Left ventricle myocardium superior (tissue), 1 donor: ENCODE measurements at places on chromosomes 7 and 10. TPM values are rescaled to one million over a fixed set of nuclear protein-coding genes. Genes with fewer than 3 reads are reported as not detected.

The ZEB1 gene
- 86.7 TPM for total RNA-seq

The AKR1E2 gene
- total RNA-seq: 4.5 TPM

DNA sequence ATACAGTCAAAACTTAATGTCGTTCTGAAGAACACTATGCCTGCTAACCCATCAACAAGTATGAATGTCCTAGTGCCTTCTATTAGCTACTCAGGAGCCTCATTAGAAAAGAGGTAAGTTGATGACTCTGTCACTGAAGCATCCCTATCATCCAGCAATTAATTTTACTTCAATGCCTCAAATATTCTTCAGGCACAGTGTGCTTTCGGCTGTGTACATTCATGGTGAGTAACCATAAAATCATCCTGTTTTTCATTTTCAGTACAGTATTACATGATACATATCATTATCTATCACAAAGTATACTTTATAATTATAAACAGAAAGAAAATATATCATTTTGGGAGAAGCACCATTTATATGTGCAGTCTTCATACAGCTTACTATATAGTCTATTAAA lies 495.5 kb upstream of the ZWINT start:
- no peak for DNase-seq

GRCh38 chr7:97006816-97007582 lies 1.6 kb downstream of the DLX6 start:
- no peak for DNase-seq

DNA sequence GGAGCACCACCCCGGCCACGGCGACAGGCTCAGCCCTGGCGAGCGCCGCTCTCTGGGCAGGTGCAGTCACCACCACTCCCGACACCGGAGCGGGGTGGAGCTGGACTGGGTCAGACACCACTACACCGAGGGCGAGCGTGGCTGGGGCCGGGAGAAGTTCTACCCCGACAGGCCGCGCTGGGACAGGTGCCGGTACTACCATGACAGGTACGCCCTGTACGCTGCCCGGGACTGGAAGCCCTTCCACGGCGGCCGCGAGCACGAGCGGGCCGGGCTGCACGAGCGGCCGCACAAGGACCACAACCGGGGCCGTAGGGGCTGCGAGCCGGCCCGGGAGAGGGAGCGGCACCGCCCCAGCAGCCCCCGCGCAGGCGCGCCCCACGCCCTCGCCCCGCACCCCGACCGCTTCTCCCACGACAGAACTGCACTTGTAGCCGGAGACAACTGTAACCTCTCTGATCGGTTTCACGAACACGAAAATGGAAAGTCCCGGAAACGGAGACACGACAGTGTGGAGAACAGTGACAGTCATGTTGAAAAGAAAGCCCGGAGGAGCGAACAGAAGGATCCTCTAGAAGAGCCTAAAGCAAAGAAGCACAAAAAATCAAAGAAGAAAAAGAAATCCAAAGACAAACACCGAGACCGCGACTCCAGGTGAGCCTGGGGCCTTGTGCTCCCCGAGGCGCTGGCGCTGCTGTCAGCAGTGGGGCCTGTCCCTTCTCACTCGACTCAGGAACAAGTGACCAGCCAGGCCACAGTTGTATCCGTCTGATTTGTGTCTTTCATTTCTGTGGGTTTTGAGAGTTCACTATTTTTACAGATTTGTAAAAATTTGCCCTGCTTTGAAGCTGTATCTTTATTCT lies 117.7 kb downstream of the CYTH3 start:
- no peak for DNase-seq

DNA sequence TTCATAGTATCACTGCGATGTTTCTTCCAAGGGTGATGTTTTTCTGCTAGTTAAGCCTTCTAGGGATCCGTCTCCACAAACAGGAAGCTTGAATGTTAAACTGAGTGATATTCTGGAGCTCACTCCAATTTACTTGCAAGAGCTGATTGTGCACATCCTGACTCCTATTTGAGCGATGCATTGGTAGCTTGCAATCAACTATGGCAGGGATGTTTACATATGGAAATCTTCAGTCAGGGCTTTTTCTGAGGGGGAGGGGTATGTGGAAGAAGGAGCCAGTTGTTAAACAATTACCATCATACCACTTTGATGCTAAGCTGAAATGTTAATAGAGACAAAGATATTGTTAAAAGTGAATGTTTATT lies 43.2 kb upstream of the NXPH1 start:
- DNase-seq: no peak

DNA sequence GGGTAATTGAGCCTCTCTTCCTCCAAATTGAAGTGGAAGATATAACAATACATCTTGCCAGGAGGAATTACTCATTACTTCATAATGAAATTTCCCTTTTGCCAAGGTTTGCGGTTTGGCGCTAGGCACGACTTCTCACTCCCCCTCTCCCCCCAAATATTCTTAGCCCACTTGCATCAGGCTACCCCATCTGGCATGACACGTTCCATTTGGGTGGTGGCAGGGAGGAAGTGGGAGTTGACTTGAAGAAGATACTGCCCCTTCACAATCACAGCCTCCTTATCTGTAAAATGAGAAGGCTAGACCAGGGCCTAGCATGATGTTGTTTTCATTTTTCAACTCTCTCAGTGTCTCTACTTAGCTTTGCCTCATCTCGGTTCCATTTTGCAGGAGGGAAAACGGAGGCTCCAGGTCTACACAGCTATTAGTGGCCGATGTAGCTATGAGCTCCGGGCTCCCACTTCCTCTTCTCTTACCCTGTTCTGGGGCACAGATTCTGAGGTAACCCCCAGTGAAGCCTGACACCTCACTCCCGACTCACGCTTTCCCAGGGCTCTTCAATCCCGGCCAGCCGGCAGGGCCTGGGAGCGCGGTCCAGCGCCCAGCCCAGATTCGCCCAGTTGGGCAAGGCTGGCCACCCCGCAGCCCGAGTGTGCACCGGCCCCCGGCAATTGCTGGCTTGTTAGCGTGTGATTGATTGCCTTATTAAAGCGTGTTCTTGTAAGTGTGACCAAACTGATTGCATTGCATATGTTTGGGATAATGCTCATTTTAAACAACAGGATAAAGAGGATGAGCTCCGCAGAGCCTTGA lies 6.5 kb downstream of the EVX1 start:
- DNase-seq: no peak

- DNase-seq: no peak
Observed at GRCh38 chr10:58743466-58744115, 230.9 kb downstream of the BICC1 start.

The SUN3 gene
- total RNA-seq: not detected

The ACTR3C gene
- 4.0 TPM for total RNA-seq

The BUD31 gene
- 36.0 TPM for total RNA-seq

GRCh38 chr7:151087245-151088018 lies 1.2 kb downstream of the AGAP3 start:
- DNase-seq: peak; percentile 87

- no peak for DNase-seq
Observed at GRCh38 chr10:130430852-130431704, 294.9 kb downstream of the GLRX3 start.

DNA sequence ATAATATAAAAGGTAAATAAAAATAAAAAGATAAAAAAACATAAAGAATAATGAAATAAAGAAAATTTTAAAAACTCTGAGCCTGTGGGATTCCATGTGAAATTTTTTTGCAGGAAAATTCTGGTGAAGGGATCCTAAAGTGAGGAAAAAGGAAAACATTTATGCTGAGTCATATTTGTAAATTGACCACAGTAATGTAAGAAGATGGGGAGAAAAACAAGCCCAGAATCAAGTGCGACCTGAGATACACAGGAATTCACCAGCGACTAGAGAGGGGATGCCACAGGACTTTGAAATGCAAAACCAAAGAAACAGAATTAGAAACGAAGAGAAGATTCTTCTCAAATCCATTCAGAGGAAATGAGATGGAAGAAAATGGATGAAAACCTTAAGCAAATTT lies 133.8 kb upstream of the PFKP start:
- DNase-seq: no peak

GRCh38 chr10:30115626-30115940 lies 56.2 kb upstream of the JCAD start:
- DNase-seq: no peak

The CYP2C8 gene
- not detected for total RNA-seq

GRCh38 chr10:95496246-95496911 lies 64.8 kb downstream of the SORBS1 start:
- no peak for DNase-seq

- no peak for DNase-seq
Observed at GRCh38 chr10:73253225-73253555, 746 bp upstream of the MRPS16 start.

- DNase-seq: no peak
Observed at GRCh38 chr10:72704117-72704516, 12.2 kb downstream of the MCU start.

The GNAT3 gene
- total RNA-seq: not detected

- DNase-seq: peak; percentile 71
Observed at GRCh38 chr10:112360308-112361270, 13.3 kb upstream of the ACSL5 start.

GRCh38 chr7:1591876-1592275 lies 22.0 kb upstream of the PSMG3 start:
- no peak for DNase-seq

GRCh38 chr7:12481722-12482121 lies 78.1 kb upstream of the VWDE start:
- DNase-seq: no peak

The FANK1 gene
- total RNA-seq: 0.35 TPM

GRCh38 chr7:10998996-10999757 lies 25.5 kb downstream of the PHF14 start:
- DNase-seq: no peak

- DNase-seq: no peak
Observed at GRCh38 chr10:128614016-128614605, 487.9 kb upstream of the MKI67 start.

DNA sequence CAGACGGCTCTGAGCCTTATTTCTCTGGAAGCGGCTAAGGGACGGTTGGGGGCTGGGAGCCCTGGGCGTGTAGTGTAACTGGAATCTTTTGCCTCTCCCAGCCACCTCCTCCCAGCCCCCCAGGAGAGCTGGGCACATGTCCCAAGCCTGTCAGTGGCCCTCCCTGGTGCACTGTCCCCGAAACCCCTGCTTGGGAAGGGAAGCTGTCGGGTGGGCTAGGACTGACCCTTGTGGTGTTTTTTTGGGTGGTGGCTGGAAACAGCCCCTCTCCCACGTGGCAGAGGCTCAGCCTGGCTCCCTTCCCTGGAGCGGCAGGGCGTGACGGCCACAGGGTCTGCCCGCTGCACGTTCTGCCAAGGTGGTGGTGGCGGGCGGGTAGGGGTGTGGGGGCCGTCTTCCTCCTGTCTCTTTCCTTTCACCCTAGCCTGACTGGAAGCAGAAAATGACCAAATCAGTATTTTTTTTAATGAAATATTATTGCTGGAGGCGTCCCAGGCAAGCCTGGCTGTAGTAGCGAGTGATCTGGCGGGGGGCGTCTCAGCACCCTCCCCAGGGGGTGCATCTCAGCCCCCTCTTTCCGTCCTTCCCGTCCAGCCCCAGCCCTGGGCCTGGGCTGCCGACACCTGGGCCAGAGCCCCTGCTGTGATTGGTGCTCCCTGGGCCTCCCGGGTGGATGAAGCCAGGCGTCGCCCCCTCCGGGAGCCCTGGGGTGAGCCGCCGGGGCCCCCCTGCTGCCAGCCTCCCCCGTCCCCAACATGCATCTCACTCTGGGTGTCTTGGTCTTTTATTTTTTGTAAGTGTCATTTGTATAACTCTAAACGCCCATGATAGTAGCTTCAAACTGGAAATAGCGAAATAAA lies 175.5 kb downstream of the RNF216 start:
- no peak for DNase-seq

GRCh38 chr7:80876894-80877414 lies 41.9 kb downstream of the SEMA3C start:
- no peak for DNase-seq

The TMEM236 gene
- 0.30 TPM for total RNA-seq

GRCh38 chr7:145331522-145331921 lies 495.7 kb upstream of the TPK1 start:
- no peak for DNase-seq

GRCh38 chr10:62726638-62727037 lies 77.9 kb upstream of the ADO start:
- DNase-seq: no peak

GRCh38 chr10:62459072-62459471 lies 84.9 kb downstream of the ZNF365 start:
- DNase-seq: no peak

- DNase-seq: no peak
Observed at GRCh38 chr10:24882047-24882698, 70.2 kb downstream of the PRTFDC1 start.

The ZNF425 gene
- 0.72 TPM for total RNA-seq

The ADAM22 gene
- 1.7 TPM for total RNA-seq

DNA sequence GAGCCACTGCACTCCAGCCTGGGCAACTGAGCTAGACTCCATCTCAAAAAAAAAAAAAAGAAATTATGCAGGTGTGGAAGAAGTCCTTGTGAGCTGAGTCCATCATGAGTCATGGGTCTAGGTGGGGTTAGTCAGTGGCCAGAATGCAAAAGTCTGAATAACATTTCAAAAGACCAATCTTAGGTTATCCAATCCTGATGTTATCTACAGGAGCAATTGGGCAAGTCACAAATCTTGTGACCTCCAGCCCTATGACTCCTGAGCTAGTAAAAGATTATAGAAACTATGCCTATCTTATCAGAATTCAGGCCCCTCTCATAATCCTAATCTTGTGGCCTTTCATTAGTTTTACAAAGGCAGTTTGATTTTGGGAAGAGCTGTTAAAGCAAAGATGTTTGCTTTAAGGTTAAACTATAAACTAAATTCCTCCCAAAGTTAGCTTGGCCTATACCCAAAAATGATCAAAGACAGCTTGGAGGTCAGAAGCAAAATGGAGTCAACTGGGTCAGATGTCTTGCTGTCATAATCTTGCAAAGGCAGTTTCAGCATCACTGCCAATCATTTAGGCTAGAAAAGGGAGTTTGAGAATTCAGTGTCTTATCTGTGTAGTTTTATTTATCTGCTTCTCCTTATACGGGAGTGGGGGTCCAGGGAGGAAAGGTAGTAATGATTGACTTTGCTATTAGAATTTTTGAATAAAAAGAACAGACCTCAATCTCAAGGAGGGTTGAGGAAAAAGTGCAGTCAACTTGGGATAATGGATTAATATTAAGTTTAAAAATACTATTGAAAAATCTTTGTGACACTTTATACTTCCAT lies 71.2 kb upstream of the TRIM24 start:
- DNase-seq: no peak

DNA sequence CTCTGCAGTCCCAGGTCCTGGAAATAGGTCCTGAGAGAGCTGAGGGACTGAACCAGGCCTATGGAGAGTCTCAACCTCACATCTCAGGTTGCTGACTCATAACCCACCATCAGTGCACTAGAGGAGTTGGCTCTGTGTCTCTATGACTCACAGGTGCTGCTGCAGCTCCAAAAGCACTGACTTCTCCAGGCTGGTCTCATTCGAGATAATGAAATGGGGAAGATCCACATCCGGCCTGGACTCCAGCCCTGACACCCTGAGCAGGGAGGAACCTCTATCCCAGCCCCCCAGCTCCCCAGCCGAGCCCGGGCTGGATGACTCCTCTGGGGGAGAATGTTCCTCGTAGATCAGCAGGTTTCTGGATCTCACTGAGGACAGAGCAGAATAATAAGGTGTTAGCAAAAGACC lies 35.5 kb upstream of the DGKI start:
- DNase-seq: no peak

- DNase-seq: no peak
Observed at GRCh38 chr10:132994811-132995210, 52.4 kb upstream of the CFAP46 start.

GRCh38 chr10:131947631-131948347 lies 33.9 kb downstream of the BNIP3 start:
- DNase-seq: no peak

- no peak for DNase-seq
Observed at GRCh38 chr10:113711142-113711541, 31.4 kb downstream of the CASP7 start.

The MCM10 gene
- 0.30 TPM for total RNA-seq

- no peak for DNase-seq
Observed at GRCh38 chr7:135789956-135790355, 41.3 kb upstream of the FAM180A start.

GRCh38 chr7:111190804-111191203 lies 99.9 kb downstream of the LRRN3 start:
- no peak for DNase-seq
